ENCODE measurements at places on chromosomes 1 and 21. TPM values are rescaled to one million over a fixed set of nuclear protein-coding genes. Genes with fewer than 3 reads are reported as not detected.
A peak's percentile ranks its signal among the peaks of the same experiment; 100 is the strongest.

DNA sequence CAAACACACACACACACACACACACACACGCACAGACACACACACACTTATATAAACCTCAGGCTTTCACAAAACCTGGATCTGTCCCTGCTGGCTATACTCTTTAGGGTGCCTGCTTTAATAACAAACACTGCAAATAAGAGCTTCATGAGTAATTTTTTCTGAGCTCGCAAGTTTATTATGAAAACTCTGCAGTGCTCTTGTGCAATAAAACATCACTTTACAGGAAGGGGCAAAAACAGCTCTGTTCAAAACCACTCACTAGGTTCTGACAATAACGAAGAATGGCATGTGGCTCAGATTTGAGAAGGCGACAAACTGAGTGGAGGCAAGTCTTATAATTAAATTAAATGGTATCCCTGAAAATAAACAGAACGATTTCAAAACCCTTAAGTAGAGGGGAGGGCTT, 42.6 kb upstream of the CTPS1 start:
- no peaks in the 10 kb centered on the region for H3K27me3 ChIP-seq
- DNase-seq = no peak
- H3K36me3 ChIP-seq = no peaks in the 10 kb centered on the region
- H3K27ac ChIP-seq = peak overlapping the region; percentile 14
- peaks cover 26% of the 10 kb centered on the region for H3K4me1 ChIP-seq

DNA sequence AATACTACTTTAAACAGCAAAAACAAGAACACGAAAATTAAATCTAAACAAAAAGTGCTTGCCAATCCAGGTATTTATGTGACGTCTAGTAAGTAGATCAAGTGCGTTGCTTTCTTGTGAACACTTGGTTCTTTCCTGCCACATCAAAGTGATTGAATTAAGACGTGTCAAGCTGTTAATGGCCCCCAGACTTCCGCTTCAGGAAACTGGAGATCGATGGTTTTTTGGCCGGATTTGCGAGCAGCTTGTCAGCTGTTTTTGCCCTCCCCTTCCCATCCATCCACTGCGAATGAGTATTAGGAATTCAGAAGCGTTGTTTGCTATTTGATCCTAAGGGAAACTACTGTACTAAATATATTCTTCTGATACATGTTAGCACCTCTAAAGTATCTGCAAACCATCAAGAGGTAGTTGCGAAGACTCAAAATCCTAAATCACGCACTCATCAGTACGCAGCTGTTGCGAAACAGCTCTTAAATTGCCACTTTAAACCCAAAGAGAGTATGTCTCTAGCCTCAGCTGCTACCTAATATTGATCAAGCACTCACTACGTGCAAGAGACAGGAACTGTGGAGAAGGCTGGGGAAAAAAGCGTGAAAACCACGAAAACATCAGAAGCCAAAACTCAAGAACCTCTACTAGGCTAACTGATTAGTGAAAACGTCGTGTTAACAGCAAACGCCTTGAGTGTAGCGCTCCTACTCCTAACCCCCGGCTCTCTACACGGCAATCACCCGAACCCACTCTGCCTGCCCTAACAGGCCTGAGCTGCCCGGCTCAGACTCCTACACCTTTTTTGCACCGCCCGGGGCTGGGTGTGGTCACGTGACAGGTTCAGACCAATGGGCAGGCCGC, 473 bp upstream of the BRDT start:
- H3K27ac ChIP-seq = no peak overlapping the region
- DNase-seq = peak; percentile 91
- H3K4me3 ChIP-seq = no peak overlapping the region
- no peaks in the 10 kb centered on the region for H3K27me3 ChIP-seq

DNA sequence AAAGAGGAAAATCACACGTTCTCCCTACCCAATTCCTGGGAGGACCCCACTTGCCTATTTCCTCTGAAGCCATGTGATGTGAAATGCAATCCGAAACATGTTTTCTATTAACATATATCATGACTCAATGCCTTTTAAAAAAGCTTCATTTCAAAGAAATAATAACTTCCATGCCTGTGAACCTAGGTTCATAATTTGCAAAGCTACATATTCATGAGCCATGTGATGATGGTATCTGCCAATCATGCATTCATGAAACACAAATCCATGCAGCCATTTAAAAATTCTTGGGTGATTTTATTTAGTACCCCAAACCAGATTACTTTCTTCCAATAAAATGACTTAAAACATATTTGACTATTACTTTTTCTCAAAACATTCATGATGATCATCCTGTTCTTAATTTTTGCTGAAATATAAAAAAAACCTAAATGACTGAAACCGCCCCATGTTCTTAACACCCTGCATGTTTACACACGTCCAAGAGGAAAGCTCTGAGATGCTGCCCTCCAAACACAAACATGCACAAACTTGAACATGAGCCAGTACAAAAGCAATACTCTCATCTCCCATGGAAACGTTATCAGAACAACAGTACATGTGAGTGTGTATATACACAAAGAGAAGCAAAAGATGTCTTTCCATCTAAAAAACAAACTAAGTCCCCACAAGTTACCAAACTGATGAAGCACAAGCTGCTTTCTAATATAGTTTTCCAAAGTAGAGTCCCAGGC, 140.1 kb downstream of the TGFBR3 start:
- no peak for DNase-seq
- no peak overlapping the region for H3K27ac ChIP-seq
- H3K4me3 ChIP-seq = no peak overlapping the region
- H3K4me1 ChIP-seq = peaks cover 22% of the 10 kb centered on the region
- no peaks in the 10 kb centered on the region for H3K27me3 ChIP-seq
- H3K36me3 ChIP-seq = no peaks in the 10 kb centered on the region

- H3K4me1 ChIP-seq = peaks cover 6% of the 10 kb centered on the region
- H3K27me3 ChIP-seq = no peaks in the 10 kb centered on the region
- H3K36me3 ChIP-seq = no peaks in the 10 kb centered on the region
- no peak overlapping the region for H3K27ac ChIP-seq
- no peak overlapping the region for H3K4me3 ChIP-seq
- no peak for DNase-seq
Measured at GRCh38 chr1:66711420-66711819, 40.8 kb upstream of the DYNLT5 start.

GLIS1 gene
- total RNA-seq = 17.4 TPM

- DNase-seq = no peak
- no peaks in the 10 kb centered on the region for H3K4me1 ChIP-seq
- H3K27me3 ChIP-seq = no peaks in the 10 kb centered on the region
- H3K27ac ChIP-seq = no peak overlapping the region
- H3K4me3 ChIP-seq = no peak overlapping the region
Measured at GRCh38 chr21:39406065-39406464, 39.5 kb downstream of the LCA5L start.

DNA sequence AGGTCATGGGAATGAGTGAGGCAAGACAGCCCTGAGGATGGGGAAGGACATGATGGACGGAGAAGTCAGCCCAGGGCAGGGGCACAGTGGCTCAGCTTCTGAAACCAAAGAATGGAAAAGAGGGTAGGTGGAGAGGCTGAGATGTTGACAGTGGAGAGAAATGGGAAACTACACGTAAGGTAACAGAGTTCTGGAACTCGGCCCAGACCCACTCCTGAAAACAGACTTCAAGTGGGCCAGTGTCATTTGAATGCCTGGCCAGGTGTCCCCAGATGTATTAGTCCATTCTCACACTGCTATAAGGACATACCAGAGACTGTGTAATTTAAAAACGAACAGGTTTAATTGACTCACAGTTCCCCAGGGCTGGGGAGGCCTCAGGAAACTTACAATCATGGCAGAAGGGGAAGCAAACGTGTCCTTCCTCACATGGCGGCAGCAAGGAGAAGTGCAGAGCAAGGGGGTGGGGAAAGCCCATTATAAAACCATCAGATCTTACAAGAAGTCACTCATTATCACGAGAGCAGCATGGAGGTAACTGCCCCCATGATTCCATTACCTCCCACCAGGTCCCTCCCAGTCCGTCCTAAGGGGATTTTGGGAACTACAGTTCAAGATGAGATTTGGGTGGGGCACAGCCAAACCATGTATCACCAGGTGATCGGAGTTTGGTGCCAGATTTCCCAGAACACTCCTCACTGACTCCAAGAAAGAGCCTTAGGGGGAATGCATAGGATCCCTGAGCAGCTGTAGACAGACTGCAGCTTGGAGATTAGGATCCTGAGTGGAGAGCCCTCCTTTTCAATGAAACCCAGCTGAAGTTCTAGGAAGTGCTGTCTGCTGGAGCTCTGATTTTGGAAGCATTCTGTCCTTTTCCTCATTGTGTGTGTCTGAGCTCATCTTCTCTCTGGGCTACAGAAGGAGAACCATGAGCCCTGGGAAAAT, 40.3 kb downstream of the FHAD1 start:
- no peak overlapping the region for H3K27ac ChIP-seq
- H3K4me1 ChIP-seq = peaks cover 21% of the 10 kb centered on the region
- no peak overlapping the region for H3K4me3 ChIP-seq
- no peak for DNase-seq

GRCh38 chr1:57910782-57911181, 486.9 kb upstream of the DAB1 start:
- no peak overlapping the region for H3K4me3 ChIP-seq
- no peak overlapping the region for H3K27ac ChIP-seq
- peaks cover 5% of the 10 kb centered on the region for H3K27me3 ChIP-seq
- H3K4me1 ChIP-seq = no peaks in the 10 kb centered on the region
- no peak for DNase-seq
- no peaks in the 10 kb centered on the region for H3K36me3 ChIP-seq

SPRR2F gene
- not detected for total RNA-seq

DNA sequence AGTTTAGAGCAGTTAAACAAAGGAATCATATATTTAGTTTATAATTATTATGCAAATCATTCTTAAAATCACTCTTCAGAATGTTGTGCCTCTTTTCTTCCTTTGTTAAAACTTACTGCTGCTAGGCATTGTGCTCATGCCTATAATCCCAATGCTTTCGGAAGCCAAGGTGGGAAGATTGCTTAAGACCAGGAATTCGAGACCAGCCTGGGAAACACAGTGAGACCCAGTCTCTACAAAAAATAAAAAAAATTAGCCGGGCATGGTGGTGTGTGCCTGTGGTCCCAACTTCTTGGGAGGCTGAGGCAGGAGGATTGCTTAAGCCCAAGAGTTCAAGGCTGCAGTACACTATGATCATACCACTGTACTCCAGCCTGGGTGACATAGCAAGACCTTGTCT, 33.6 kb downstream of the ZSWIM5 start:
- peaks cover 16% of the 10 kb centered on the region for H3K27me3 ChIP-seq
- H3K27ac ChIP-seq = no peak overlapping the region
- no peak overlapping the region for H3K4me3 ChIP-seq

KCNJ15 gene
- total RNA-seq = 0.80 TPM

- H3K27me3 ChIP-seq = no peaks in the 10 kb centered on the region
- no peak overlapping the region for H3K27ac ChIP-seq
- peaks cover 1% of the 10 kb centered on the region for H3K4me1 ChIP-seq
- peaks cover 6% of the 10 kb centered on the region for H3K36me3 ChIP-seq
- DNase-seq = no peak
Measured at GRCh38 chr1:229264487-229264886, 6.4 kb upstream of the RAB4A start.

- no peak overlapping the region for H3K4me3 ChIP-seq
- H3K27ac ChIP-seq = no peak overlapping the region
- no peak for DNase-seq
- no peaks in the 10 kb centered on the region for H3K27me3 ChIP-seq
Measured at GRCh38 chr1:20708891-20709290, 8.9 kb downstream of the KIF17 start.

Measured in chondrocyte (in vitro differentiated cells).